ENCODE measurements at places on chromosomes 7 and 10.
A peak's percentile ranks its signal among the peaks of the same experiment; 100 is the strongest.

DNA sequence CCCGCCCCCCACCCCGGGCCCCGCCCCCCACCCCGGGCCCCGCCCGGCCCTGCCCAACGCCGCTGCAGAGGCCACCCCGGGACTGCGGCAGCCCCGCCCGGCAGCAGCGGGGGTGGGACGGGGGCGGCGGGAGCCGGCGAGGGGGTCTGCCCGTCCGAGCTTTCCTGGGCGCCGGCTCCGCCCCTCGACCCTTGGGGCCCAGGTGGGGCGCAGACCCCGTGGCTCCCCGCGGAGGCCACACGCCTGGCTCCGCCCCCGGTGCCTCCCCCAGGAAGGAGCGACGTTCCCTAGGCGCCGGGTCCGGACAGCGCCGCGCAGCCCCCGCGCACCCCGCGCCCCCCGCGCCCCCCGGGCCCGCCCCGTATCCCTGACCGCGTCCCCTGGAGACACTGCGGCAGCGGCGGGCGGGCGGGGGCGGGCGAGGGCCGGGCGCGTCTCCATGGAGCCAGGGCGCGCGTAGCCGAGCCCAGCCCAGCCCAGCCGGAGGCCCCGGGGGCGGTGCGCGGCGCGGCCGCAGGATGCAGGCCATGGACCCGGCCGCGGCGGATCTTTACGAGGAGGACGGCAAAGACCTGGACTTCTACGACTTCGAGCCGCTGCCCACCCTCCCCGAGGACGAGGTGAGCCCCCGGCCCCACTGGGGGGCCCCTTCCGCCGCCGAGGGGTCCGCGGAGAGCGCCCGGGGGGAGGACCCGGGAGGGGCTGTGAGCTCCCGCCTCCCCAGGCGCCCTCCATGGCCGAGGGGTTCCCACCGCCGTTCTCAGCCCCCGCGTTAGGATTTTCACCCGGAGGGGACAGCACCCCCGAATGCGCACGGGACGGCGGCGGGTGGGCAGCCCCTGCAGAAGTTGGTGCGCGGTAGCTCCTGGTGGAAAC lies at the start of gene KNDC1:
KNDC1 (plus strand) TSS at position 270 of the 876 bp plus-strand sequence; CDS start at position 519, 249 bp downstream.
- no peak for DNase-seq

GRCh38 chr10:44193567-44194220 lies 191.2 kb downstream of the CXCL12 start:
- DNase-seq, result no peak

- peak; percentile 11 for DNase-seq
Measured at GRCh38 chr7:111090846-111091245, at the start of gene LRRN3. TSS of gene LRRN3 (plus strand) at chr7:111091127. CDS start at chr7:111122773, 31,646 bp downstream.

DNA sequence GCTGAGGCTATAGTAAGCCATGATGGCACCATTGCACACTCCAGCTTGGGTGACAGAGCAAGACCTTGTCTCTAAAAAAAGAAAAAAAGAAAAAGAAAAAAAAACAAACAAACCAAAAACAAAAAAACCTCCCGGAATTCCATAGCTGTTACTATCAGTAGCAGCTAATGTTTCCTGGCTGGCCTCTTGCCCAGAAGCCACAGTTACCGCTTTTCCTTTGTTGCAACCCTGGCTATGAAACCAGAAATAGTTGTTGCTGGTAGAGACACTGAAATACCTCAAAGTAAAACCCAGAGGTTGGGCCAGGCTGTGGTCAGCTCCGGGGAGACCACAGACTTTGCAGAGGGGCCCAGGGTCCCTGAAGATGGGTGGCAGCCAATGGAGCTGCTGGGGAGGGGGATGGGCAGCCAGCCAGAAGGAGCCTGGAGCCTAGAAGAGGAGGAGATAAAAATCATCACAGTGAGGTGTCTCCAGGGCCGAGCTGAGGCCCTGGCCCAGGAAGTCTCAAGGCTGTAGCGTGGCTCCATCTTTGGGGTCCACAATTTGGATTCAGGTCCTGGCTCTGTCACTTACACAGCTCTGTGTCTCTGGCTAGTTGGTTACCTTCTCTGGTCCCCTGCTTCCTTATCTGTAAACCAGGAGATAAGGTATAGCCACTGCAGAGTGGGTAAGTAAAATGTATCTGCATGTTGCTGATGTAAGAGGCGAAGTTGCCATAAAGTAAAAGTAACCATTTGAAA lies 3.4 kb upstream of the CHST12 start:
- DNase-seq, result no peak

DNA sequence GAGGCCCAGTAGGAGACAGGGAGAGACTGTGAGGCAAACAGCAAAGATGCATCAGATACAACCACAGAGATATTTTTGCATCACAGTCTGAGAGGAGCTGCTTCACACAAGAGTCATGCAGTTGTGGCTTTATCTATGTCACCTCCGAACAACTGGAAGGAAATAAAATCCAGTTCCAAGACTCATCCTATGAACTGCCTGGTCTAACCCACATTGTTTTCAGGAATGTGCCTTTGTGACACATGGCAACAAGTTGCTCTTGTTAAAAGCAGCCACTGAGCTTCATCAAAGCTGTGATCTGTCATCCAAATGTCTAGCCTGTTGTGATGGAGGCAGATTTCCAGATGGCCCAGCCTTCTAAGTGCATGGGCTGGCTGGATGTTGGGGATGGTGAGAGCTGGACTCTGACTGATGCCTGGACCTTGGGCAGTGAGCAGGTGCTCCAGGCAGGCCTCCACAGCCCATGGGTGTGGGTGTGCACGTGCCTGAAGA lies 255.0 kb downstream of the BMPER start:
- DNase-seq, result no peak

- DNase-seq, result no peak
Measured at GRCh38 chr10:25696013-25696708, 237.9 kb upstream of the MYO3A start.

GRCh38 chr7:158000160-158000559 lies 587.5 kb downstream of the PTPRN2 start:
- DNase-seq, result no peak
